ENCODE measurements at places on chromosomes 1 and 21.
A peak's percentile ranks its signal among the peaks of the same experiment; 100 is the strongest.

GRCh38 chr1:44313265-44313918, 41.7 kb downstream of the ERI3 start:
- no peak for ATAC-seq

- ATAC-seq, result no peak
Observed at GRCh38 chr1:211487082-211487481, 4.9 kb downstream of the RD3 start.

DNA sequence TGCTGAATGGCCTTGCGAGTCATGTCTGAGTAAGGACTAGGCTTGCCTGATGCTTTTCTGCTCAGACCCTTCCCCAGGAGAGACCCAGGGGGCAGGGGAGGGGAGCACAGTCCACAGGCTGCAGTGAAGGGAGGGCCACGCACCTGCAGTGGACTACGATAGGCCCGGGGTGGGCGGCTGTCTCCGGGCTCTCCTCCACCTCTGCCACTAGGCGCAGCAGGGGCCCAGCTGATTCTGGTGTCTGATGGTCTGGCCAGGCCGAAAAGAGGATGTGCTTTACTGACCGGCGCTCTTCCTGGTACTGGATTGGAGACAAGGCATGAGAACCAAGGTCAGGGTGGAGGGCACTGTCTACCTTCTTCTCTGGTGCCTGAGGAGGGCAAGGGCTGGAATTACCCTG, 7.9 kb upstream of the ARL8A start:
- ATAC-seq, result no peak

DNA sequence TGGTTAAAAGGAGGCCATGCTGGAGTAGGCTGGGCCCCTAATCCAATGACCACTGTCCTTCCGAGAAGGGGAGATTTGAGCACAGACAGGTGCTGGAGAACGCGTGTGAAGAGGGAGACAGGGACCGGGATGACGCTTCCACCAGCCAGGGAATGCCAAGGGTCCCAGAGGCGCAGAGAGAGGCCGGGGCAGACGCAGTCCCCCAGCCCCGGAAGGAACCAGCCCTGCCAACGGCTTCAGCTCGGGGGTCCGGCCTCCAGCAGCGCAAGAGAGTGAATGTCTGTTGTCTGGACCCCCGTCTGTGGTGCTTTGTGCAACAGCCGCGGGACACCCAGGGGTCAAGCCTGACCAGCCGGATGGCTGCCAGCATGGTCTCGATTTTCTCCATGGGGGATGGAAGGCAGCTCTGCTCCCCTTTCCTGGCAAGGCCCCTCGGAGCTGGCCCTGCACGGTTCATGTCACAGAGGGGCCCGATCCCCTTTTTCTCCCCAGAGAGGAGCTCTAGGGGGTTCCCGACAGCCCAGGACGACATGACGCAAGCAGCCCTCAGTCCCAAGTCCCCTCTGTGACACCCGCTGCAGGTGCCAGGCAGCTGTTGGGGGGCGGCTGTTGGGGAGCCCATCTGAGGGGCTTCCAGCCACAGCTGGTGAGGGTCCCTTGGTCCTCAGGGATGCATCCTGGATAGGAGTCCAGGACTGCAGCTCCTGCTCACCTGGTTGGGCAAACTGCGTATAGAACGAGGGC, 73.5 kb downstream of the SIK1 start:
- ATAC-seq, result no peak

DNA sequence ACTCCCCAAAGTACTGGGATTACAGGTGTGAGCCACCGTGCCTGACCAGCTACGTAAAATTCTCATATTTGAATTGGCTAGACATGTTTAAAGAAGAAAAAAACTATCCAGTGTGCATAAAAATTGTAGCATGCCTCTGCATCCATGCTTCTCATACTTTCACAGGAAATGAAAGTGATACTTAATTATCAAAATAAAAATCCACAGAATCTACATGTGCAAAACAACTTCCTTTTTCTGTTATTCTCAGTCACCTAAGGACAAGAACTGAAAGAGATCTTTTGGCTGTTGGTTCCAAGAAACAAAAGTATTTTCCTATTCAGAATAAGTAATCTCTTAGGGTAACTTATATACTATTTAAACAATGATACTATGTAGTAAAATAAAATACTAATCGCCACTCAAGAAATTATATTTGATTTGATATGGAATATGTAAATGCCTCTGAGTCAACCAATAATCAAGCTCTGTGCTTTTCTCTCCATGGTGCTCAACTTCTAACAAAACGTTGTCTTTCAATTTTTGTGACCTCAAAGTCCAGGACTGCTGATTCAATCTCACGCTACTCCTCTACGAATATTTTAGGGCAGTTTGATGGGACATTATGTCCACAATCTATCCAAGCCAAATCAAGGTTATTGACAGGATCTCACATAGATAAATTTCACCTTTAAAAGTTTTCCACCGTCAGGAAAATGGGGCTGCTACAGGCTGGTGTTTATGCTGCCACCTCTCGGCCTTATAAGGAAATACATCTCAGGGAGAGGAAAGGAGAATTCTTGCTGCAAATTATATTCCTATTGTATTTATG, 102.7 kb downstream of the ZNF281 start:
- ATAC-seq, result peak; percentile 44

DNA sequence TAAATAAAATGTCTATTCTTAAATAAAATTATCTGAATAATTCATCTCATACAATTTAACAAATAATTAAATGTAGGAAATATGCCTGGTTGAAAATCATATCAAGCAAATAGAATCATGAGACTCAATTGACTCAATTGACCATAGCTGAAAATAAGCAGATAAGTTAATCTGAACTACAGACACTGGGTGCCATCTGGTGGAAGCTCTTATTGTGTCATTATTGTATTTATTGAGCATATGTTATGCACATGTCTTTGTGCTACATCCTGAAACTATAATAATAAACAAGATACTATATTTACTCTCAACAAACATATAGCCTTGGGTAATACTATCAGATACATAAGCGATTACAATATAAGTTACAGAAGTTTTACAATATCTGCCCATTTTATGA, 41.0 kb downstream of the BRINP3 start:
- no peak for ATAC-seq

DNA sequence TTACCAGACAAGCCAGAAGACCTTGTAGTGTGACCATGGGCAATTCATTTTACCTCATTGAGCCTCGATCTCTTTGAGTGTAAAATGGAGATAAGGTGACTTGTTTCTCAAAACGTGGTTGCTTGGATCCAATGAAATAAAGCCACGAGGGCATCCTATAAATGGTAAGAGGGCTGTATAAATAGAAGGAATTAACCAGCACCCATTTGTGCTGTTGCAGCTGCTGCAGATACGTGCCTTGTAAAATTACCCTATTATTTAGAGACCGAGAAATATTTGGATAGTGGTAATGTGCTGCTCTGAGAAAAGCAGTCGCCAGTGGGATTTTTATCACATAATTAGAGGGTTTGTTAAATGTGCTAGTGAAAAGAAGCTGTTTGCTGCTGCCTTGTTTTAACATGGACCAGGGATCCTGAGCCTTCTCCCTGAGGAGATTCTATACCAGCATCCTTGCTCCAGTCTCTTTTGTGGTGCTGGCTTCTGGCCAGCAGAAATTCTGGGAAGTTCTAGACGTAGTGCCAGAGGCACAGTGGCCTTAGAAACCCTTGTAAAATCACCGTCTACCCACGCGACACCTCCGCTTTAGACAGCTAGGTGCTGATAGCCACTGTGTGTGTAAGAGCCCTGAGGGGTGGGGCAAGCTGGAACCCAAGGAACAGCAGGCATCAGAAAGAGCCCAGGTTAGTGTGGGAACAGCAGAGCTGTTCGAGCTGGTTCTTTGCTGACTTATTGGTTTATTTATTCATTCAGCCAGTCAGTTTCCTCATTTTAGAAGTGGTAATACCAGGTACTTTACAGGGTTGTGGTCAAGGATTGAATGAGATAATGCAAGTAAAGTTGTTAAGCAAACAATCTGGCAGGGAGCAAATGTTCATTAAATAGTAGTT, 137.5 kb downstream of the NOS1AP start:
- peak; percentile 87 for ATAC-seq

GRCh38 chr1:206698011-206698410, 13.3 kb downstream of the MAPKAPK2 start:
- no peak for ATAC-seq

DNA sequence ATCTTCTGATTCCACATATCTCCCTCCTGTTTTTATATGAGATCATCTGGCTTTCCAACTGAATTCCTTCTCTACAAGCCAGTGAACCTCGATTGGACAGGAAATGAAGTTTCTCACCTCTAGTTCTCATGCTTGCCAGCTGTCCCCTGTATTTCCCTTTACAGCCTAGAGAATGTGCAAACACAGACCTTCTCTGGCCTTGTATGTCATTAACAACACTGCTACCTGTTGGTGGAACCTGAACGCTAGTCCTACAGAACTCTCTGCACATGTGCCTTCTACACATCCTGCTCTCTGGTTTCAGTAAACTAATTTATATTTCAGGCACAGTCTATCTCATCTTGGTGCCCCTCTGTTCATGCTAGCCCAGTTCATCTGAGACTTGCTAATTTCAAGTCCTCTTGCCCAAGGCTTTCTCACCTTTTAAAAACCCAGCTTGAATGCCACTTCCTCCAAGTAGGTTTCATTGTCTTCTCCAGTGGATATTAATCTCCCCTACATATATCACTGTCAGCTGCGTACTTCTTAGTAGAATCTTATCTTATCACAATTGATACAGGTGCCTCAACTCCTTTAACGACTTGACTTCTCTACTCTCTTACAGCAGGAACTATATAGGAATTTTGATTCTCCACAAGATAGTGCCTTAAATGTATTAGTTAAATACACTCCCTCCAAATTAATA, 549.9 kb downstream of the PLPP3 start:
- no peak for ATAC-seq

DNA sequence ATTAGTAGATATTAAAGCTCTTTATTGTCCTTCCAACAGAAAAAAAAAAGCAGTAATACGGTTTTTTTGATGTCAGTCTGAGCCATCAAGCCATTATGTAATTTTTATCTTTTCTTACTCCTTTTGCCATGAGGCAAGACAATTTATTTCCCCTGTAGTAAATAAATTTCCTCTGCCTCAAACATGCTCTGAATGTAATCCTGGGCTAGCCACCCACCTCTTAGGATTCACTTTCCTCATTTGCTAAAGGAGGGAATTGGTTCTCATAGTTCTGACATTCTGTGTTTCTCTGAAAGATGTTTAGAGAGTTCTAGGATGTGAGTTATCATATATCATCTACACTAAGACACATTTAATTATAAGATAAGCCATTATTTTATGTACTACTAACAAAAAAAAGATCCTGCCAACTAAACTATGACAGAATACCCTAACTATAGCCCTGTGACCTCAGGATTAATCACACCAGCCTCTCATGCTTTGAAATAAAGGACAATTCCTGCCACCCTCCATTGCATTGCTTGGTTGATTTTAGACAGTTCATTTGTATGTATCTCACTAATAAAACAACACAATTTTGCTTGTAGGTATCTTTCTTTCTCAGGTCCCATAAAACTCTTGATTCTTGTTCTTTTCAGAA, 34.0 kb upstream of the RAP1A start:
- no peak for ATAC-seq

- no peak for ATAC-seq
Observed at GRCh38 chr1:1996207-1996651, 7.4 kb downstream of the CFAP74 start.

Measured in esophagus mucosa (tissue), 1 donor.